ENCODE measurements at places on chromosomes 2 and 18. TPM values are rescaled to one million over a fixed set of nuclear protein-coding genes. Genes with fewer than 3 reads are reported as not detected.

Gene PASK
- 23.9 TPM for polyA plus RNA-seq

DNA sequence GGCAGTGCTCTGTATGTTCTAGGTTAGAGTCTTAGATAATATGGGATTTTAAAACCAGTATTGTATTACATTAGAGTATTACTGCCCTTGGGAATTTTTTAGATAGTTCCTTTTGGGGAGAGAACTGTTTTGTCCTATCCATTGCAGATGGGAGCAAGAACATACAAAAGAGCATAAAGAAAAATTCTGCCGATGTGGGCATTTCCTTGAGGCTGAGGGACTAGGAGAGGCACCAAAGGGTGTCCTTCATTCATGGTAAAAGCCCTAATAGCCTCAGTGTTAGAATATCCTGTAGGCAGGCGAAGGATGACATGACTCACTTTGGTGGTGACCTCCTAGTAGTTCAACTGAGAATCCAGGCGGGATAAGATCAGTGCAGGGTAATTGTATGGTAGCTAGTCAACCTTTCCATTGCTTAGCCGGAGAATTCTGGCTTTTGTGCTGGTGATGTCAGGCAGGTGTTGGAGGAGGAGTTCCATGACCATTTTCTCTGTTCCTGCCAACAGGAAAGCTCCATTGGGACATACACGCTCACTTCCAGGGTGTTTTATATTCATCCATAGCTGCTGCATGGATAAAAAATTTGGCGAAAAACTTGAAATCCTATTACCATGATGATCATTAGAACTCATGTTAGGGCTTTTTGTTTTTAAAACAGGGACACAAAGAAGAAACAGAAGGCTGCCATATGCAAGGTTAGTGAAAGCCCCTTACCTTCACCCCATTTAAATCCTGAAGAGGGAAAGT, 28.1 kb downstream of the EPAS1 start:
- no peak for DNase-seq

DNA sequence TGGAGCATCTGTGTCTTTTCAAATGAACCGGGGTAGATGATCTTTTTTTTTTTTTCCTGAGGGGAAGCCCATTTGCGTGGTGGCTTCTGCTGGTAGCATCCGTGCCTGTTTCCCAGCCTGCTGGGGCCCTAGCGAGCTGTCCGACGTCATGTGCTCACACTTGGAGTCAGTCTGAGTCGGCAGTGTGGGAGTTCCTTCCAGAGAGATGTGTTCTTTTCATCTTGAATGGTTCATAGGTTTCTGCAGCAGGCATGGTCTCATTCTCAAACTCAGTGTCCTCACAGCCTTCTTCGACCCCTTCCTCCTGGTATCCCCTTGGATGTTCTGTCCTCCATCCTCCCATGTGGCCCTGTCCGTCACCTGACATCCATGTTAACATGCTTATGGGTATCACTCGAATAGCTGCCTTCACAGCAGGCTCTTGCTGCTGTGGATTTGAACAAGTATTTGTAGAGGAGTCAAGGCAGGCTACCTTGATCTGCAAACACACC, 51.0 kb downstream of the LDLRAD4 start:
- DNase-seq = no peak

- DNase-seq = no peak
These were observed 562.7 kb upstream of the ID2 start for GRCh38 chr2:8118940-8119781.

DNA sequence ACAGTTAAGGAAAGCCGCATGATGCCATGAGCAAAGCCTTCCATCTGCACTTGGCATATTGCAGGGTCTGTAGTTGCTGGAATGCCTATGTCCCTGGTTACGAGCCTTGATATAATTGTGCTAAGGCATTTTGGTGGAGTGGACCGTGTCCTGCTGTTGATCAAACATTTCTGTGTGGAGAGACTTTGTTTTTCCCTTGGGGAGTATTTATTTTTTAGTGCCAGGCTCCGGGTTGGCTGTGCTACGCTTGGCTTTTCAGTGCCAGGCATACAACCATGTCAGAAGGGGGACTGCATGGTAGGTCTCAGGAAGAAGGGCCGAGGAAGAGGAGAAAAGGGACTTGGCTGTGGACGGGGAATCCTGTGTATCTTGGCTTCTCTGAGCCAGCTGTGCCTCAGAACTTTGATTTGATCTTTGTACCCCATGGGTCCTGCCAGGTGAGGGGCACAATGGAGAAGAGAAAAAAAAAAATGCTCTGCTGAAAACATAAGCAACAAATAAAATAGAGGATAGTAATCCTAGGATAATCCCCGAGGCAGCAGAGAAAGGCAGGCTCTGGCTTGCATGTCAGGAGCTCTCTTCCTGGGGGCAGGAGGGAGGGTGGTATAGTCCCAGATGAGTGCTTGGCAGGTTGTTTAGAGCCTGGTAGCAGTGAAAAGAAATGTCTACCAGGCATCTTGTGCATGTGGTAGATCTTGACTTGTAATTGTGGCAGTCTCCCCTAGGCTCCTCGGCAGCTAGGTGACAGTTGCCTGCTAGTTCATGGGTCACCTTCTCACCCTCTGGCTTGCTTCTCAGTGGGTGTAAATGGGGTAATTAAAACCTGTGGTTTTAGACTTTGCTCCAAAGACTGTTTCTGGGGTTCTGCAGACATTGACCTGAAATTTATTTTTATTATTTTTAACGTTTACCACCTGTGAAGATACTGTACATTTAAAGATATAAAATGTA, 233.0 kb downstream of the NEDD4L start:
- no peak for DNase-seq

Gene SSB
- polyA plus RNA-seq = 172 TPM

Gene PDE11A
- 8.8 TPM for polyA plus RNA-seq

DNA sequence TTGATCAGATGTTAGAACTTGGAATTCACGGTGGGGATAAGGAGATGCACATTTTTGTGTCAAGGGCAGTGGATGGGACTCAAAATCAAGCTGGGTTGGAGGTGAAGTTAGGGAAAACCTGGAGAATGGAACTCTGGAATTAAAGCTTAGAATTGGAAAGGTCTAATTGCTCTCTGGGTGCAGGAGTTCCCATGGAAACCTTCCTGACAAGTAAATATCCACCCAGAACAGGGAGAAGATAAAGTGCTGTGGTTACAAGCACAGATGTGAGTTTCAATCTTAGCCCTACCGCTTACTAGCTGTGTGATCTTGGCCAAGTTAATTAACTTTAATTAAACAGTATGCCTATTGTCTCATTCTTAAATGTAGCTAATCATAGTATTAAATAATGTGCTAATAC, 71.3 kb upstream of the TCF7L1 start:
- DNase-seq = no peak

Gene CFC1
- not detected for polyA plus RNA-seq

Gene DNAJC5G
- polyA plus RNA-seq = 2.6 TPM

DNA sequence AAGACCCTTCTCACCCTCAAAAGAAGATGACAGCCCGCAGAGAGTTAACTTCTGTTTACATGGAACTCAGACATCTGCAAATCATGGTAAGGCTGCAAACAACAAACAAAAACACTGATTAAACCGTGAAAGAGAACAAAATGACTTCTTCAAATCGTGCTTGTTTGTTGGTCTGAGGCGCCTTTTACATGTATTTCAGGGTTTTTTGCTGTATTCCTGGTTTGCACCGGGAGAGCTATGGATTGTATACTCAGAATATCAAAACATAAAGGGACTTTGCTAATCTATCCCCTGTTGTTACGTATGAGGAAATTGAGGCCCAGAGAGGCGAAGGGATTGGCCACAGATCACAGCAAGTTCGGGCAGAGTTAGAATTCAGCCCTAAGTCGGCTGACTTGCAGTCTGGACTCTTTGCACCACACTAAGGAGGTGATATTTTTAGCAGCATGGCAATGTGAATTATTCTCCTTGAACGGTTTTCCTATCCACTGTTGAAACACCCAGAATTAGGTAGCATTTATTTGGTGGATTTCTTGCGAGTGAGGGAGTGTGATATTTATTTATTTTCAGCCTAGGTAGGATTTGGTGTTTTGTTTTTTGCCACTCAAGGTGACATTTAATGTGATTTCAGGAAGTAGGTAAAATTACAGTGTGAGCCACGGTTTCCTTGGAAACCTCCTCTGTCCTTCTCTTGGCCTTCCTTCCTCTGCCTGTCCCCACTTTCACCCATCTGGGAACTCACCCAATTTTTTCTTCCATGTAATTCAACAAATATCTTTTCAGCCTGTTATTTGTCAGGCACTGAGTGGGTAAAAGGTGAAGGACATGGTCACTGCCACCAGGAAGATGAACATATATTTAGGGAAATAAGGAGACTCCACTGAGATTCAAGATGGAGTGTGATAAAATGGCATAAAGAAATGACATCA, 980 bp upstream of the PDE6D start:
- DNase-seq = no peak

GRCh38 chr2:108894766-108895165, 94.3 kb downstream of the EDAR start:
- DNase-seq = no peak

DNA sequence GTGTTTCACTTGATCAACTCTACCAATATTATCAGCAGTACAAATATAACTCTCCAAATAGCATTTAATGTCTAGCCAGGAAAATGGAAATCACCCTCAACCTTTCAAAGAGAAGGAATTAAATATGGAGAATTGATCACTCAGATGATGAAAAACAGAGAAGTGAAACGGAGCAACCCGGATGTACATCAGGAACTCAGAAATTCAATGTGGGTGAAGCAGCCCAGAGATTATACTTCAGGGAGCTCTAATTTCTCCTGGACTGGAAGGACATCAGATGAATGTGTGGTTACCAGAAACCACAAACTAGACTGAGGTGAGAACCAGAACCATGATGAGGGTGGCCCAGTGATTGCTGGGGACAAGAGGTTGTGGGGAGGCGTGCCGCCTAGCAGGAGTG, 35.5 kb upstream of the COBLL1 start:
- DNase-seq = no peak

GRCh38 chr2:114010001-114010400, 120.1 kb downstream of the ACTR3 start:
- no peak for DNase-seq

DNA sequence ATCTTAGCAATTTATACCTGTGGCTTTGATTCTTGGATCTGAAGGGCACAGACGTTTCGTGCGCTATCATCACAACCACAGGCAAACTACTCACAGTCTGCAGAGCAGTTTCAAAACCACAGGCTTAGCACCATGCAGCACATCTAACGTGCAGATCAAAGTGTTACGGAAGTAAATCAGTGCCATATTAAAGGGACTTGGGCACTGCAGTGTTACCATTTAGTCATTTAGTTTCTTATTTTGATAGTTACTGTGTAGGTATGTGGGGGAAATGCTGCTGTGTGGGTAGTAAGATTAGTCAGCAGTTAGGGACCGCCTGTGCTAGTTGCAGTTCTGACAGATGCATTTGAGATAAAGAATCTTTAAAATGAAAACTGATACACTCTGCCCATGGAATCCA, 384.0 kb downstream of the NBAS start:
- no peak for DNase-seq

Gene FBXO48
- polyA plus RNA-seq = 1.7 TPM

GRCh38 chr2:107602801-107603200, 223.9 kb upstream of the RGPD4 start:
- DNase-seq = no peak

Gene POMC
- polyA plus RNA-seq = 17.6 TPM

Gene RAB31
- polyA plus RNA-seq = 22.8 TPM

- no peak for DNase-seq
These were observed 72.0 kb downstream of the DOCK10 start for GRCh38 chr2:224970311-224970710.

Gene PFN4
- 2.0 TPM for polyA plus RNA-seq

Gene DYSF
- polyA plus RNA-seq = 15.3 TPM

- no peak for DNase-seq
These were observed 4.6 kb upstream of the D2HGDH start for GRCh38 chr2:241729868-241730267.

Gene PHLPP1
- polyA plus RNA-seq = 17.9 TPM

GRCh38 chr2:71150082-71150816, 19.8 kb downstream of the MPHOSPH10 start:
- no peak for DNase-seq

DNA sequence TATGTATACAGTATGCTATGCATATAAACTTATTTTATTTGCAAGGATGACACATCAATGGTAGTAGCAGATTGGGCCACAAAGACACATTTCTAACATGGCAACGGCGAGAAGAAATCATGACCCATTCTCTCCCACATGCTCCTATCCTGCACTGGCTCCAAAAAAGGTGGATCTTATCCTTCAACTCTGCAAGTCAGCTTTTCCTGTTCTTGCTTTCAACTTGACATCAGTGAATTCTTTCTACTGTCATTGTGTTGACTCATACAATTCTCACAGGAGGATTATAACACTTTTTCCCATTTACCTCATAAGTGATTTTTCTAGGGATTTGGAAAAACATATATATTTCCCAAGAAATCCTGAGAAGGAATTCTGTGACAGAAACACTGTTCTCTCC, 53.1 kb downstream of the ACVR1 start:
- DNase-seq = no peak

- DNase-seq = peak; percentile 80
These were observed 209.3 kb upstream of the SOX11 start for GRCh38 chr2:5482929-5483331.

DNA sequence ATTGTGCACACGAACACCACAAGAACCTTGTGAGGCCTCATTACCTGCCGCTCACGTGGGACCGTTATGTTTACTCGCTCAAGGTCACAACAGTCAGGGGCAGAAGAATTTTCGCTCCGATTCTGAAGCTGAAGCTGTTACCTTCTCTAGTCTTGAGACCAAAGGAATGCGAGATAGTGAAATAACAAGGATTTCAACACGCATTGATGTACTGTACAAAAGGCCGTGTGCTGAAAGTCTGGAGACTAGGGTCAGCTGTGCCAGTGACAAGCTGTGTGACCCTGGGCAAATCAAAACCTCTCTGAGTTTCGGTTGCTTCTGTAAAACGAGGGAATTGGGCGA, 583 bp downstream of the NEMP2 start:
- DNase-seq = no peak

DNA sequence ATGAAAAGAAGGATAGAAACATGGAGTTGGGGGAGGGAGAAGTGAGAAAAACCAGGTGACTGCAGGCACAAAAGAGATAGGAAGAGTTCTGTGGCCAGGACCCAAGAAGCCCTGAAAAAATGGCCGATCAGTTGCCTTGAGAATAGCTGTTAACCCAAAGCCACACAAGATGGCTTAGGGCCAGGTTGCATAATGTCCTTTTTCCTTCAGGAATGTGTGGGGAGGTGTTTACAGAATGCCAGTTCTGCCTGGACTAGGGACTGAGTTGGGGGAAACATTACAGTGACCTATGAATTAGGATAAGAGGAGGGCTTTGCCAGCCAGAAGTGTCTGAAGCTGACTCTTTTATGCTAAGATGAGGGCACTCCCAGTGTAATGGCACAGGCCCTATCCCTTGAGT, 17.1 kb downstream of the FAM110C start:
- no peak for DNase-seq

Gene TM4SF20
- polyA plus RNA-seq = 0.16 TPM

DNA sequence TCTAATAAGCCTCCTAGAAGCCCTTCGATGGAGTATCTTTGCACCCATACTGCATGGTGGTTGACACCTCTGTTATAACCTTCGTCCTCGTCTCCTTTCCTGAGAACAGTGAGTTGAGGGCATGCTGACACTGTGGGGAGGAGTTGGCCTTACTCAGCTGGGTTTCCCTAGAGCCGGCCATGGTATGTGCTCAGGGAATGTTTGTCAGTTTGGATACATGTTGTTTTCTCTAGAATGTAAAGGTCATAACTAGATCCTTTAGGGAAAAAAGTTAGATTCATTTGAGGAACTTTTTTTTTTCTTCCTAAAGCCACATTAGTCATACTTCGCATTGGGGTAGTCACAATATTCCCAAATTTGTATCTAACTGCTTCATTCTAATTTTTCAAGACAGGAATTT, 106.0 kb upstream of the FOSL2 start:
- DNase-seq = no peak

Data from renal pelvis (tissue), 12 donors.